Epithelial cell of proximal tubule (primary cell): ENCODE measurements at places on chromosomes 13 and 19. TPM values are rescaled to one million over a fixed set of nuclear protein-coding genes. Genes with fewer than 3 reads are reported as not detected.

DNA sequence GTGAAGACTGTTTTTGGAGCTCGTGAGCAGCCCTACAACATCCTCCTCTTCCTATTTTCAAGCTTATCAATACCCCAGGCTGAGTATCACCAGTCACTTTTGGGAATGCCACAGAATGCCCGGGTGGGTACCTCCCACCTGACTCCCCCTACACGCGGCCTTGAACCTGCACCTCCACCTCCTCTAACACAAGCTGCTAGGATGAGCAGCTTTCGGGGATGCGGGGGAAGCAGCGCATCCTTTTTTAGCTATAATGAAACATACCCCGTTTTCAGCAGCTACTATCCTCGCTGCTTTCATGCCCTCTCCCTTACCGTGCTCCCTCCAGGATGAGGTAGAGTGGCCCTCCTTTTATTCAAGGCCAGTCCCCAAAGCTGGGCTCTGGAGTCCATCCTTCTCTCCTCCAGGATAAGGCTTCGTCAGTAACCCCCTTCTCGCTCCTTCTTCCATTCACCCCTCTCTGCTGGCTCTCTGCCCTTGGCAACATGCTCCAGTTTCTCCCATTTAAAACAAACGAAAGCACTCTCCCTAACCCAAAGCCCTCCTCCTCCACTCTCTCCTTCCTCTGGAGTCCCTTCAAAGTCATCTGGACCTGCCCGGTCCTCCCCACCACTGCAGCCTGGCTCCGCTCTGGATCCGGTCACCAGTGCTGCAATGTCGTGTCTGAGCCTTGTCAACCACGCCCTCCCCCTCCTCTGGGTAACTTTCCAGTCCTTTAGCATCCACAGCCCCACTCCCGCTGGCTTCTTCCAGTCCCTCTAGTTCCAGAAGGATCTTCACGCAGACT lies 55.3 kb downstream of the STK24 start:
- DNase-seq: no peak

- DNase-seq: no peak
Observed at GRCh38 chr13:108877300-108877699, 247.9 kb downstream of the MYO16 start.

DNA sequence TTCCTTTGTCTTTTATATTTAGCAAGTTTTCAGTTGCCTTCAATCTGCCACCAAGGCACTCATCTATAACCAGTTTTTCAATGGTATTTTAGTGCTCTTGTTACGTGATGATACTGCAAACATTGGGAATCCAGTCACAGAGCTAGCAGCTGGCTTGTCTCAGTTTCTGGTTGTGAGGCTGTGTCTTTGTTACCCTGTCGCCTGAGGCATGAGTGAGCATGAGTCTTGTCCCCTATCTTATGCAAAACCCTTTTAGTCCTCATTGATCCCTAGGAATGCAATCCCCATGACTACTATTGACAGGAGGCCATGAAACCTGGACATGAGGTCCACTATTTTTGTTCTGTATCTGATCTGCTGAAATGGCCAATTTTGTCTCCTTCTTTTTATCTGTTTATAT lies 391.0 kb downstream of the LMO7 start:
- no peak for DNase-seq

DNA sequence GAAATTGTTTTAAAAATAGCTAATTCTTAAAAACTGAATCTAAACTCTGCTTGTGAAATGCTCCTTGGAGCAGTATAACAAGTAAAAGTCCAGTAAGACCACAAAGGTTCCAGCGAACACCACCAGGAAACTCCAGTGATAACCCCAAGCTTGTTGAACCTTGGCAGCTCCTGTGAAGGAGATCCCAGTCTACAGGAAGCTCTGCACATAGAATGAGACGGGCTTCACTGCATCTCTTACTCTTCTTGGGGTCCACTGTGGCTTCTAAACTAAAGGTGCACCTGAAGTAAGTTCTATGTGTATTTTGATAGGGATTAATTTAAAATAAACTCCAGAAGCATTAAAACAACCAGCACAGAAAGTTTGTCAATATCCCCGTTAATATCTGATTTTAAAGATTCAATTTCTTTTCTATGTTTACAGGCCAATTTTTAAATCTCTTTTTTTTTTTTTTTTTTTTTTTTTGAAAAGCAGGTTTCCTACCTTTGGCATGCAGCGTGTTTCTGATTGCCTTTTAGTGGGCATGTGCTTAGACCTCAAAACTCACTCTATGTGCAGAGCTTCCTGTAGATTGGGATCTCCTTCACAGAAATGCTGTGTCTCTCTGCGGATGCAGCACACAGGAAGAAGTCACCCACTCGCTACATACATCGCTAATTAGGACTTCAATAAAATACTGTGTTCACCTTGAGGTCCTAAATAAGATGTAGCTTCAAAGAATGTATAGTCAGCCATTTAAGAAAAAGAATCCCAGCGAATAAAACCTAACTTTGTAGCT lies 508.5 kb downstream of the KLF12 start:
- no peak for DNase-seq

- DNase-seq: no peak
Observed at GRCh38 chr13:110125613-110126272, 181.2 kb downstream of the COL4A1 start.

GRCh38 chr19:33756177-33756576 lies 40.5 kb upstream of the KCTD15 start:
- no peak for DNase-seq

DNA sequence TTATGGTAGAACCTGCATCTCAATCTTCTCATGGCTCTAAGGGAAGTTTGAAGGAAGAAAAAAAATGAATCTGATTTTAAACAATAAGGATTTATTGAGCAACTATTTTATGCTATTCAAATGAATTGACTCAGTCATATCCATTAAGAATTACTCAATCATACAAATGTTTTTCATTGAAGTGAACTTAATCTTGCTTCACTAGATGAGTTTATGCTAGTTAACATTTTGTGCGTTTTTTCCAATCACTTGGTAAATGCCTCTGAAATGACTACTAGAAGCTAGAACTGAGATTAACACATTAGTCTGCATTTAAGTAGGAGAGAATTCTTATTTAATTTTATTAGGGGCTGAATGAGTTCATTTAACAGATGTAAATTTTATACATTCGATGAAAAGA lies 25.2 kb downstream of the RXFP2 start:
- no peak for DNase-seq

GRCh38 chr19:39833160-39833463 lies 850 bp downstream of the DYRK1B start:
- no peak for DNase-seq

DNA sequence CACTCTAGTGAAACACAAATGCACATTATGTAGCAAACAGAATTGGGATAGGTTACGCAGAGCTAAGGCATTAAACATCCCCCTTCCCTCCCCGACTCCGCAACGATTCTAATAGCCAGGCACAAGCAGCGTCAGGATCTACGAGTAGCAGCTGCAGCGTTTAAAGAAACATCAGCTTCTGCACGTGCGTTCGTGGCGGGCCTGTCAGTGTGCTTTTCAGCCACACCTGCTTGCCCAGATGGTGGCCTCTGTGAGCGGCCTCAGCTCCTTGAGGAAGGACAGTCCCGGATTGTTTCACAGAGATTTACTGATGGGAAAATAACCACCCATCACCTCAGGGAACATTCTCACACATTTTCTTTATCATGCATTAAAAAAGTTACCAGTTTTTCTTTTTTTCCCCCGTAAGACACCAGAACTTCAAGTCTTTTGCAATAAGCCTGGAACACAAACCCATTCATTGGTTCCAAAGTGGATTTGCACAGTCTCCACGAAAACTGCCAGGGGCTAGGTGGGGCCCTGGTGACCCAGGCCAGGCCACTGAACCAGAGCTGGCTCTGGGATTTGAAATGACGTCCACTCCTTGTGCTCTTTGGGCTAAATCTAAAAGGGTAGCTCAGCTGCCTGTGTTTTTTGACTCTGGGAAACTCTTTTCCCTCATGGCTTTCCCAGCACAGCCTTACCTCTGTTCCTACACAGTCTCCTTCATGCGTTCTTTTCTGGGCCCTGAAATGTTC lies 325.5 kb downstream of the KCNRG start:
- no peak for DNase-seq

GRCh38 chr19:3034656-3035541 lies 5.8 kb upstream of the TLE2 start:
- DNase-seq: no peak

DNA sequence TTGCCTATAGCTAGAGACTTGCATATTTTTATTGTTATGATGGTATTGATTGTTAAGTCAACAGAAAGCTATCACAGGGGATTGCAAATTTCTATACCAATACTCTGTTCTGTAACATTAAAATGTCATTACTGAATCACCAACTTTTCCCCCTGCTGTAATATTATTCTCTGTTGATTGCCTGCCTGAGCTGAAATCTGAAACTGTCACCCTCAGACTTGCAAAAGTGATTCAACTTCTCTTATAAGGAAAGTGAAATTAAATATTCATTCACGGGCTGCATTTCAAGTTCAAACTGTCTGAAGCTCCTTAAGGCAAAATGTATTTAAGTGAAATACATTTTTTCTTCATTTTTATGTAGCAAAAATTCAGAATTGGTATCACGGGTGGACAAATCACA lies 723.2 kb downstream of the PCDH9 start:
- DNase-seq: no peak

GRCh38 chr19:44850641-44851109 lies 4.6 kb downstream of the NECTIN2 start:
- no peak for DNase-seq

DNA sequence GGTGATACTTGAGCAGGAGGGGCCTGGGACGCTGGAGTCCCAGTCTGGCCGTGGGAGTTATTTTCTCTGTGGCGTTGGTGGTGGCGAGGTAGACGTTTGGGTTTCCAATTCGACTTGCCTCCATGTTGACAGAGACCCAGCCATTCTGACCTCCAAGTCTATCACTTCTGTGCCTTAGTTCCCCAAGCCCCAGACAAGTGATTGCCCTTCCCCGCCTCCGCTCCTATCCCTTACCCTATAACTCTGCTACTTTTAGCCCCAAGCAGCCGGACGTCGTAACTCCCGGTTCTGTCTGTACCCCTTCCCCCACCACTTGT lies 549 bp downstream of the TIMM50 start:
- no peak for DNase-seq

GRCh38 chr19:47176071-47176626 lies 45.5 kb downstream of the SAE1 start:
- no peak for DNase-seq

DNA sequence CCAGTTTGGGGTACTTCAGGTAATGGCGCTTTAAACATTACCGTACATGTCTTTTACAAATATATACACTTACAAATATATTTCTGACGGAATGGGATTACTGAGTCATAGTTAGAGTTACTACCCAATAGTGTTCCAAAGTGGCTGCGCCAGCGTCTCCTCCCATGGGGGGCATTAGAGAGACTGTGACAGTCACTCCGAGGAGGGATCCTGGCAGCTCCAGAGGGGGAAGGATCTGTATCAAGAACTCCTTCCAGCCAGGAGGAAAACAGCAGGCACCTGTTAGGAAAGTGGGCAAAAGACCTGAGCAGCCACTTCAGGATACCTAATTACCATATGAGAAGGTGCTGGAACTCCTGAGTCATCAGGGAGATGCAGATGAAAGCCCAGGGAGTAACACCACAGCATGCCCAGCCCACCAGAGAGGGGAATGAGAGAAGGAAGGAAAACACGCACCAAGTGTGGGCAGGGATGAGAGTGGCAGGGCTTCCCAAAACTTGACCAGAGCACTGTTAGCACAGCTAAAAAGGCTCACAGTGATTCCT lies 52.9 kb downstream of the SLC7A9 start:
- DNase-seq: no peak

FREM2 gene
- 1.0 and 3.7 TPM in 2 replicates for total RNA-seq

TNNT1 gene
- 1.8 and 24.4 TPM in 2 replicates for total RNA-seq

NKG7 gene
- not detected in 2 replicates for total RNA-seq
